ENCODE measurements at places on chromosomes 6 and 20.

DNA sequence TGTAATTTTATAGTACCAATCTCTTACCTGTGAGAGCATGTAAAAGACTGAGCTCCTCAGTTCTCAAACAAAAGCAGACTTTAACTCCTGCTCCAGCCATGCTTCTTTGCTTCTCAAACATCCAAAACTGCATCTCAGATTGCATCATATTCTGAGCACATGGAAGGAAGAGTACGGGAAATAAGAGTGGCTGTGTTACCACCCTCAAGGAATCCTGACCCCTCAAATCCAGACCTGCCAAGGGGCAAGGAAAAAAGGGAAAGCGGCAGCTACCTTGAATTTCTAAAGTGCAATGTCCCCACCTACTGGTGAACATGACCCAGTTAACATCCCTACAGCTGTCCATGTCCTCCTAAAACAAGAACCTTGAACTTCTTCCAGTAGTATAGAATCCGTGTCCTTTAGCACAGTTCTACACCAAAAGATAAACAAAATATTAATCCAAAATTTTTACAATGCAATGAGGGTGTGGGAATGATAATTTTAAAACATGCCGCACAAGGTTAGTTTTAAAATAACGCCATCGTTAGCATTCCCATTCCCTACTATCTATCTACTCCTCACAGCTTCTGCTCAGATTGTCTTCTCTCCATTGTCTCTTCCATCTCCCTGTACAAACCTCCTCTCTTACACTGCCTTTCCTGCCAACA lies 34.1 kb upstream of the HLA-DQB1 start:
- no peak for DNase-seq

DNA sequence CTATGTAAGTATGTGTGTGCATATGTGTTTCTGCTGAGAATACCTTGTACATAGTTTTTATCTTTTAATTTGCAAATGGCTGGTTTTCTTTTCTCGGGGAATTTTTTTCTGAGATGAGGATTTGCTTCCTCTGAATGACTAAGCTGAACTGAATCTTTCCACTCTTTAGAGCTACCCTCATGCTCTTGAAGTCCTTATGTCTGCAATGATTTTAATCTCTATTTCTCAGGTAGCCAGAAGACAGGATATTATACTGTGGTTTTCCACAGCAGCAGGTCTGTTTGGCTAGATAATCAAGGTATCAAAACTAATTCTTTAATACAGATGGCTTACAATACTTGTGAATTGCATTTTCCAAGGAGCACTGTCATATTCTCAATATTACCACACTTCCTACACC lies 114.7 kb downstream of the PLCB1 start:
- DNase-seq, result no peak

GRCh38 chr6:154579485-154579884 lies 69.0 kb upstream of the CNKSR3 start:
- no peak for DNase-seq

GRCh38 chr6:100472674-100473073 lies 8.0 kb upstream of the SIM1 start:
- no peak for DNase-seq

DNA sequence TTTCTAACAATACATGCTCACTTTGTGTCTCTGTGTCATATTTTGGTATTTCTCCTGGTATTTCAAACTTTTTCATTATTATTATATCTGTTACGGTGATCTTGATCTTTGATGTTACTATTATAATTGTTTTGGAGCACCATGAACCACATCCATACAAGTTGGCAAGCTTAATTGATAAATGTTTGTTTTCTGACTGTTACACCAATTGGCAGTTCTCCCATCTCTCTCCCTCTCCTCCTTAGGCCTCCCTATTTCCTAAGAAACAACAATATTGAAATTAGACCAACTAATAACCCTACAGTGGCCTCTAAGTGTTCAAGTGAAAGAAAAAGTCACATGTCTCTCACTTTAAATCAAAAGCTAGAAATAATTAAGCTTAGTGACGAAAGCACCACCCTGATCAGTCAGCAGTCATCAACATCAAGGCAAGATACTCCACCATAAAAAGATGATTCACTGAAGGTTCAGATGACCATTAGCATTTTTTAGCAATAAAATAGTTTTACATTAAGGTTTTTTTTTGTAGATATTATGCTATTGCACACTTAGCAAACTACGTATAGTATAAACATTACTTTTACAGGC lies 61.5 kb downstream of the IBTK start:
- no peak for DNase-seq

GRCh38 chr6:168219804-168220203 lies 99.8 kb downstream of the DACT2 start:
- DNase-seq, result no peak

DNA sequence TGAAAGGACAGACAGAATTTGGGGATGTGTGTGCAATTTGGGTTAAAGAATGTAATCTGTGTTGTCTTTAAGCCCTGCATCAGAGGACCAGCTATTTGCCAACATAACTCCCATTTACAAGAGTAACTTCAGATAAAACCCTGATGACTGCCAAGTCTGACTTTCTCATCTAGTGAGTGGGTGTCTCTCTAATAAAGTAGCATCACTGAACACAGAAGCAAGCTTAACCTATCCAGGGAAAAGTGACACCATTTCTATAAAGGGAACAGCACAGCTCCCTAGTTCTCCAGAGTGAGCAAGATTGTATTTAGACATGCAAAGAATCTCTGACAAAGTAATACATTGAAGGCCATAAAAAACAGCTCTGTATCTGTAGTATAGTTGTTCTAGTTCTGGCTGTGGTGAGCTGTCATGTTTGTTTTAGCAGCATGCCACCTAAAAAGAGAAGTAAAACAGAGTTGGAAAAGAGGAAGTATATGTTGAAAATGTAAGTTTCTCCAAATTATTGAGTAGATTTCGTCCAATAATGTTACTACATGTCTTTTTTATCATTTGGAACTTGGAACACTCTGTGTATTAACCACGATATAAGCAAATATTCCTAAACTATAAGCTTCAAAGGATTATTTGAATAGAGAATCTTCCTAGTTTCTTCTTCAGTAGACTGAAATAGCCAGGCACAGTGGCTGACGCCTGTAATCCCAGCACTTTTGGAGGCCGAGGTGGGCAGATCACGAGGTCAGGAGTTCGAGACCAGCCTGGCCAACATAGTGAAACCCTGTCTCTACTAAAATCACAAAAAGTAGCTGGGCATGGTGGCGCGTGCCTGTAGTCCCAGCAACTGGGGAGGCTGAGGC lies 8.8 kb upstream of the PIM1 start:
- DNase-seq, result no peak

- DNase-seq, result no peak
Observed at GRCh38 chr6:12483712-12484111, 193.6 kb downstream of the EDN1 start.

DNA sequence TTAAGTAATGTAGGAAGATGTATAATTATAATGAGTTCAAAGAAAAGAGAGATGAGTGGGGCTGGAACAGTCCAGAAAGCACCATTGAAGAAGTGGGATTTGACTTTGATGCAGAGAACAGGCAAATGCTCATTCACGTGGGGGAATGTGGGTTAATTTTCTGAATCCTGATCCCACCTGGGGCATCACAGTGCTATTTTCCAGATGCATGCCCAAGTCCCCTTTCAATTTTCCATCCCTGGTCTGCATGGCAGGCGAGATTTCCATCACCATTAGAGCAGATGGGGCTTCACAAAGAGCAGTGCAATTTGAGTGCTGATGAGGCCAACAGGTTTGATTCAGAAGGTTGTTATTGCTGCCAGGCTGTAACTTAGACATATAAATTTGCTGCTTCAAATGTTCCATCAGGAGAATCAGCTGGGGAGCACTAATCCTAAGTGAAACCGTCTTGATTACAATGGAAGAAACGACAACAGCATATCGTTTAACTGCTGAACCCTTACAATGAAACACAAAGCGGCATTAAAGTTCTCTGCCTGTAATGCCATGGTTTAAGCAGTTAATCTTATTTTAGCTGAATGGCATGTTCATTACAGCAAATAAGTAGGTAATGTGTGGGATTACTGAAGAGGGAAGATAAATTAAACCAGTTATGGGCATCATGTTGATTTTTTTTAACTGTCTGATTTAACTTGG lies 45.2 kb downstream of the OSTM1 start:
- no peak for DNase-seq

GRCh38 chr6:34321821-34322220 lies 70.6 kb downstream of the NUDT3 start:
- DNase-seq, result no peak

DNA sequence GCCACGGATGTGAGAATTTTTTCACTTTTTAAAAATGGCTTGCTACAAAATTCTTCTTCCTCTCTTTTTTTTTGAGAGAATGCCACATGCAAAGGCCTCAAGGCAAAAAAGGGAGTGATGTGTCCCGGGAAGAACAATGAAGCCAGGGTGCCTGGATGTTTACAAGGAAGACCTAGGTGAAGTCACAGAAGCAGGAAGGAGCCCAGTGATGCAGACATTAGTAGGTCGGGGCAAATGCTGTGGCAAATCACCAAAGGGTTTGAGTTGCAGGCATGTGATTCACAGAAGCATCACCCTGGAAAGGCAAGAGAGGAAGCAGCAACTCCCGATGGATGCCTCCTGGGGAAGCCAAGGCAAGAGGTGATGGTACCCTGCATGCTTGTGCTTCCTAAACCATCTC lies 46.8 kb downstream of the FARS2 start:
- DNase-seq, result no peak

DNA sequence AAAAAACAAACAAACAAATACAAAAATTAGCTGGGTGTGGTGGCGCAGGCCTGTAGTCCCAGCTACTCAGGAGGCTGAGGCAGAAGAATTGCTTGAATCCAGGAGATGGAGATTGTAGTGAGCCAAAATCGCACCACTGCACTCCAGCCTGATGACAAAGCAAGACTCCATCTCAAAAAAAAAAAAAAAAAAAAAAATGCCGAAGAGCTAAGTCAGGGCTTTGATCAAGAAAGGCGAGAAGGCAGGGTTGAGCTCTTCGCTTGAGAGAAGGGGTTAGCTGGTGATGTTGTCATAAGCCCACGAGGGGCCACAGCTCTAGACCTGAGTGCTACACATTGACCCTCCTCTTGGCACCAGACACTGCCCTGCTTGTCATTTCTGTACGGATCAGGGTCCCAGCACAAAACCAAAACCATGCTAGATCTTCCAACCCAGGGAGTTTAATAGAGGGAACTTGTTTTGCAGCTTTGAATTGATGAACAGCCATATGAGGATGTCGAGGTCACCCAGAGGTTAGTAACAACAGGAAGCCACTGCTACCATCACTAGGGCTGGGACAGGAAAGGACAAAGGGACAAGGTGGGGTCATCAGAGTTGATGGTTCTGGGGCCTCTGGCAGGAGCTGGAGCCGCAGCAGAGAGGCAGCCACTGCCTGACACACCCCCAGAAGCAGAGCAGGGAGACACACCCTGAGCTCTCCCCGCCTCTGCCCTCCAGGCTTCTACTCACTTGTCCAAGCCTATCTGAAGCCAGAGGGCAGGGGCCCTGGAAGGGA lies 122.7 kb downstream of the SNX5 start:
- DNase-seq, result no peak

DNA sequence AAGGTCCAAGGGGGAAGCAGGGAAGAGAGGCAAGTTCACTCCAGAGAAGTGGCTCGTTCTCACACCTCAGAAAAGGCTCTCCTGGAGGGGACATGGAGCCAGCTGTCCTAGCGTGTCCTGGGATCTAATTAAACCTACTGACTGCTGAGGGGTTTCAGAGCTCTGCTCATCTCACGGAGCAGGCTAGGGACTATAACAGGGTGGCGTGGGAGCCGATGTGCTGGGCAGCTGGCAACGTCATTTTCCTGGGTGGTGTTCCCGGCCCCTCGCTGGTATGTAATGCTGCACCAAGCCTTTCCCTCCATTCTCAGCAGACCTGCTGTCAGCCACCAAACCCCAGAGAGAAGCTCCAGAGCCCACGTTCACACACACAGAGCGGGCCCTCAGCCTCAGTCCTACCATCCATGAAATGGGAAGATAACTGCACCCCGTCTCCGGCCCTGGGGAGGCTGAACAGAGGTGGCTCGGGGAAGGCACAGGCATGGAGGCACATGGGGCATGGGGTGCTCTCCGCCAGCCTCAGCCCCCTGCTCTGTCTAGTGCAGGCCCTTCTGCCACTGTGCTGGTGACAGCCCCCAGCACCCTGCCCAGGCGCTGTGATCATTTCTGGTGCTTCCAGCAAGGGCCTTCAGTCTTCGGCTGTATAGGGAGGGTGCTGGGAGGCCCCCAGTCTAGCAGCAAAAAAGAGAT lies 1.9 kb downstream of the CST7 start:
- no peak for DNase-seq

- DNase-seq, result no peak
Observed at GRCh38 chr6:169159331-169159730, 94.3 kb downstream of the THBS2 start.

GRCh38 chr20:16381444-16381843 lies 191.8 kb downstream of the KIF16B start:
- no peak for DNase-seq

DNA sequence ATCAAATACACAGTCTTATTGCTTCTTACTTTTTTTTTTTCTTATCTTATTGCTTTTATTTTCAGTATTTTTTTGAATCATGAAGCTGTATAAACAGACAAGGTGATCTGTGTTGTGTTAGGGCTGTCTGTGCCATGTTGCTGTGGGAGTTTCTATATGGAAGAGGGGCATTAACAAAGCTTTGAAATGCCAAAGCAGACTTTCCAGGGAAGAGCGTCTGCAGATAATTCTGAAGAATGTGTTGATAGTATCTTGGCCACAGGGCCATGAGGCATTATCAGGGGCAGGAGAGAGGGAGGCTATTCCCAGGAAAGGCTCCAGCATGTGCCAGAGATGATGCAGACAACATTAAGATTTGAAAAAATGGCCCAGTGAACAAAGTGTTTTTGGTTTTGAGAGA lies 354.5 kb downstream of the UTRN start:
- no peak for DNase-seq

DNA sequence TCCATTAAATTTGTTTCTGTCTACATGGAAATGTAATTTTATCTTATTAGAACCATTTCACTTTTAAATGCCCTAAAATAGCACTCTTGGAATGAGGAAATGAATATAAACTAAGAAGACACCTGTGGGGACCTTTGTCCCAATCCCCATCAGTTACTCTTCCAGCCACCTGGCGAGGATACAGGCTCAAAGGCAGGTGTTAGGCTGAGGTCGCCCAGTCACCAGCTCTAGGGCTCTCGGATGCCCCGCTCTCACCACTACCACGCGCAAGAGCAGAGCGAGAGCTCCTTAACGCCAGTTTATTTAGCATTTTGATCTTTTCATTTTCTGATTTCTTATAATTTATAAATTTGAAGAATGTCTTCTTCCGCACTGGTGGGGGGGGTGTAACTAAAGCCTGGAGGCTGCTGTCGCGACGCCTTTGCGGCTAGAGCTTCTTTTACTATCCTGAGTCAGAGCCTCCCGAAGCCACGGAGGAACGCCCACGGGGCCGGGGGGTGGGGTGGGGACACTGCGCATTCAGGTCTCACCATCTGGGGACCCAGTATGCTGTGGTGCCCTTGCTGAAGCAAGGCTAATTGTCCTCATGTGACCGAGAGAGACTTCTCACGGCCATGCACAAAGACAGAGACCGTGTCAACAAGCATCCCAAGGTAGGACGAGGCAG lies 38.7 kb upstream of the AFDN start:
- DNase-seq, result no peak

DNA sequence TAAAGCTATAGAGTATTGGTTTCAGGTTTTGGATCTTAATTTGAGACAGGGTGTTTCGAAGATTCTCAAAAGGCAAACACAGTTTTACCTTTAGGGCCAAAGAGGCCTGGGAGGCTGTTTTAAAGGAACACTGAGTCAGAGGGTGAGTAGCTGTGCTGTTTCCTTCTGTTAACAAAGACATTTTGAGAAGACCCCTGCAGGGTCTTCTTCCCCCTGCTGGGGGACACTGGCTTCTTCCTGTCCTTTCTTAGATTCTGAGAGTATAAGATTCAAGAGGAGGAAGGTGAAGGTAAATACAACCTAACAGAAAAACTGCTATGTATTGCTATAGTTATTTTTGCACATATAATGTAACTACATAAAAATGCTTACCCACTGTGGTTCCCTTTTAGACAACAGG lies 19.0 kb downstream of the HS3ST5 start:
- DNase-seq, result no peak

Data from stimulated activated CD4-positive, alpha-beta T cell treated with anti-CD3 and anti-CD28 coated beads, Interleukin-15, amount 100 ng/mL, for 1 hour (primary cell).